ENCODE measurements at places on chromosomes 2 and 18.

- no peaks in the 10 kb centered on the region for H3K36me3 ChIP-seq
- no peaks in the 10 kb centered on the region for H3K27me3 ChIP-seq
- peak overlapping the region; percentile 50 for H3K4me3 ChIP-seq
- no peak for DNase-seq
- H3K4me1 ChIP-seq: peaks cover 10% of the 10 kb centered on the region
These were observed 162.8 kb downstream of the LDLRAD4 start for GRCh38 chr18:13381331-13381730.

DNA sequence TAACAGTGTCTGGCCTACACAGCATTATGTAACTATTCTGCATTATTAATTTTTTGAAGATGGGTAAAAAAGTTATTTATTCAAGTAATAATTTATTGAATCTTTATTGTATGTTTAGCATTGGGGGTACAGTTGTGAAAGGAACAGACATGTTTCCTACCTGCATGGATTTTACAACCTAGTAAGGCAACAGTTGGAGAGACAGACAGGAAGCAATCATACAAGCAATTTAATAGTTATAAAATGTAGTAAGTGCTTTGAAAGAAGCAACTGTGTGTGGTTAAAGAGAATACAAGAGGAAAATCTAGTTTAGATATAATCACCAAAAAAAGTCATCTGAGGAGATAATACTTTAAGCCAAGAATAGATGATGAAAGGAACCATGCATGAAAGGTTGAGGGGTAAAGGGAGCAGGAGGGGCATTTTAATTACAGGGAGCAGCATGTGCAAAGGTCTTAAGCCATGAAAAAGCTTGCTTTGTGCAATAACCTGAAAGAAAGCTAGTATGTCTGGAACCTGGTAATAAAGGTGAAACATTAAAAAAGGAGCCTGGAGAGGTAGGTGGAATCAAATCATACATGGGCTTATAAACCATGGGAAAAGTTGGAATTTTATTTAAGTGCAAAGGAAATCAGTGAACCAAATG is 140.8 kb downstream of the PIK3C3 start:
- H3K36me3 ChIP-seq: no peaks in the 10 kb centered on the region
- H3K4me3 ChIP-seq: no peak overlapping the region
- H3K4me1 ChIP-seq: no peaks in the 10 kb centered on the region
- DNase-seq: no peak
- no peaks in the 10 kb centered on the region for H3K27me3 ChIP-seq

DNA sequence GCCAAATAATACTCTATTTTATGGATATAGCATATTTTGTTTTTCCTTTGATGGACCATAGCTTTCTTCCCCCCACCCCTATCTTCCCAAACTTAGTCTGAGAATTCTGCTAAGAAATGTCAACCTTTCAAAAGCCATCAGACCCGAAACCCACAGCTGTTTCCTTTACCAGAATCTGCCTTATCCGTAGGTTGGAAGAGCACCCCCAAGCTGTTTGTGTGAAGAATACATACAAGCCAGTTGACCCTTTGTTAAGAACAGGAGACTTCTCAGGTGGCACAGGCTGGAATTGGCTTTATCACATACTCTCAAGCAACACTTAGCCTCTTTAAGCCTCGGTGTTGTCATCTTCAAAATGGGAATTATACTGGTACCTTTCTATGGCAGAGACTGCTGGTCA is 135.1 kb downstream of the ACTR3 start:
- peak; percentile 48 for DNase-seq
- no peak overlapping the region for H3K4me3 ChIP-seq
- no peaks in the 10 kb centered on the region for H3K27me3 ChIP-seq
- no peaks in the 10 kb centered on the region for H3K36me3 ChIP-seq
- H3K27ac ChIP-seq: no peak overlapping the region

- H3K27ac ChIP-seq: no peak overlapping the region
- H3K36me3 ChIP-seq: no peaks in the 10 kb centered on the region
- no peak for DNase-seq
- H3K4me3 ChIP-seq: no peak overlapping the region
- H3K27me3 ChIP-seq: peaks cover 16% of the 10 kb centered on the region
These were observed 15.5 kb downstream of the KCNIP3 start for GRCh38 chr2:95312543-95313201.

DNA sequence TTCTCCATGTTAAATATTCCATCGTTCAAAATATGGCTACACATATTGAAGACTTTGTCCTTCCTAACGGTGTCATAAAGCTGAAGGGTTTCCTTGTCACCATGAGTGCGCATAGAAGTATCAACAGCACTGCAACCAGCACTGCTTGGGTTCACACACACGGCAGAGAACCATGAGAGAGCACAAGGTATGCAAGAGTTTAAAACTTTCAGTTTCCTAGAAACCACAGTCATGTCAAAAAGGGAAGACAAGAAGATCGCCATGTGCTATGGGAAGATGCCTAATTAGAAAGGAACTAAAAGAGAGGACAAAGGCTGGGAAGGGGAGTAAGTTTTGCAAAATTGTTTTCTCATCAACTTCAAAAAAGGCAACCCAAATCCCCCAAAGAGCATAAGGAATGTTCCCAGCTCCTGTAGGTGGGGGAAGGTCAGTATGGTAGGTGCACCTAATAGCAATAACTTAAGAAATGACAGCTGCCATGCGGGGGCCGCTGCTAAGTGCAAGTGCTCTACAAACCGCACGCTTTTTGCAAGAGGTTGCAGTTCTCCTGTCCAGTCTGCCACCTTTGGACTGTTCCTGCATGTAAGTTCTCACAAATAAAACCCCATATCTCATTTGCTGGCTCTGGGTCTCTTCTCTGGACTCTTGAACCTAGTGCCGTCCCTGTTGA is 136.8 kb downstream of the TMEM163 start:
- H3K36me3 ChIP-seq: no peaks in the 10 kb centered on the region
- DNase-seq: peak; percentile 43
- H3K4me3 ChIP-seq: no peak overlapping the region
- no peak overlapping the region for H3K27ac ChIP-seq
- no peaks in the 10 kb centered on the region for H3K27me3 ChIP-seq
- H3K4me1 ChIP-seq: peaks cover 7% of the 10 kb centered on the region

GRCh38 chr18:74709452-74709851 is 111.8 kb downstream of the ZNF407 start:
- DNase-seq: no peak
- no peaks in the 10 kb centered on the region for H3K27me3 ChIP-seq
- H3K4me3 ChIP-seq: no peak overlapping the region

DNA sequence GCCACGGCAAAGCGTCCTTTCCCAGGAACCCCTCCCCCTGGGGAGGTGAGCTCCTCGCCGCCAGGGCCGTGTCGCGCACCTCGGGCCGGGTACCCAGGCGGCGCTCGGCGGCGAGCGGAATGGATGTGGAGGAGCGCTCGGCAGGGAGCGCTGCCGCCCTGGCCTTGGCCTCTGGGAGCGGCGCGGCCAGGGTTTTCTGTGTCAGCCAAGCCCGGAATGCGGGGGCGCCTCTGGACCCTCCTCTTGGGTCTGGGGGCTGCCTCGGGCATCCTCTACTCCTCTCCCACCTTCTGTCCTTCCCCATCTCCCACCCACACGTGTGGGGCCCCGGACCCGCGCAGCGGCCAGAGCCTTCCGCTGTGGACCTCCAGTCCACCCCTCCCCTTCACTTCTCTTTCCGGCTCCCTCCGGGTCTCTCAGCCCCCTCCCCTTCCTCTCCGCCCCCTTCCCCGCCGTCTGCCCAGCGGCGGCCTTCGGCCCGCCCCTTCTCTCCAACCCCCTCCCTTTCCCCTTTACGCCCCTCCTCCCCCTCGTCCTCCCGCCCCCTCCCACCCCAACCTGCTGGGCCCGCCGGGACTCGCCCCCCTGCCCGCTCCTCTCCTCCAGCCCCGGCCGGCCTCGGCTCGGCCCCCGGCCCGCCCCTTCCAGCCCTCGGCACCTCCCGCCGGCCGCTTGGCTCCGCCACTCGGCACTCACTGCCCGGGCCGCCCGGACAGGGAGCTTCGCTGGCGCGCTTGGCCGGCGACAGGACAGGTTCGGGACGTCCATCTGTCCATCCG is at the start of gene MERTK:
MERTK (plus strand) TSS at position 684 of the 779 bp plus-strand sequence. CDS start 129 bp downstream, outside the sequence.
- H3K4me3 ChIP-seq: peak within 1 kb of the TSS; percentile 94
- H3K4me1 ChIP-seq: peaks cover 13% of the 10 kb centered on the region
- H3K36me3 ChIP-seq: no peaks in the 10 kb centered on the region
- DNase-seq: peak; percentile 84
- peak within 1 kb of the TSS; percentile 44 for H3K27ac ChIP-seq

DNA sequence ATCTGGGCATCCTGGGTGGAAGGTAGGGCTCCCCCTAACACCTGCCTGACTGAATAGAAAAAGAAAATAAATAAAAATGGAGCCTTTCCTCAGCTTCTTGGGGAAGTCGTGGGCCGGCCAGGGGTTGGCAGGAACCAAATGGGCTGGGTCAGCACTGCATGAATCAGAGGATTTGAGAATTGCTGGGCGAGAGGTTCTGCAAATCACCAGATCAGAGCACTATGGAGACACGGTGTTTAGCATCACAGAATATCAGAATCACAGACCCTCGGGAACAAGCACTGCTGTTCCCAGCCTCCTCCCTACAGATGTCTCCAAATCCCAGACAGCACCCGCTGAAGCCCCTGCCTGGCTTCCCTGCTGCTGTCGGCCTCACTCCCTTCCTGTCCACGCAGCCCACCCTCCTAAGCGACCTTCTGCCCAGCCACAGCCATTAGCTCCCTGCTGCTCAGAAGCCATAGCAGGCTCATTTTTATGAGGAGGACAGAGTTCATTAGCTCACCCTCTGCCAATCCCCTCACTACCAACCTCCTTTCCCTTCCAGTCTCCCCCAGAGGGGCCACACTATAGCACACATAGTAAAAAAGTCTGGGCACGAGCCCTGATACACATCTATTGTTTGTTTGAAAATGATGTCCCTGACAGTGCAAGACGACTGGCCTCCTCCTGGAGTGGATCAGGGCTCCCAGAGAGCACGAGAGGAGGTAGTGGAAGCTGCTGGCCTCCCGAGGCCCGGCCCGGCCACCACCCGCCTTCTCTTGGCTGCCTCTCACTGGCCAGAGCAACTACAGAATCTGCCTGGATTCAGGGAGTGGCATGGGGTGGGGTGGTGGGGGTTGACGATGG is 64.6 kb upstream of the TAF1B start:
- peaks cover 8% of the 10 kb centered on the region for H3K4me1 ChIP-seq
- DNase-seq: no peak
- H3K4me3 ChIP-seq: no peak overlapping the region
- no peak overlapping the region for H3K27ac ChIP-seq
- H3K36me3 ChIP-seq: no peaks in the 10 kb centered on the region
- H3K27me3 ChIP-seq: peaks cover 13% of the 10 kb centered on the region

GRCh38 chr2:36376319-36376765 is 20.8 kb downstream of the CRIM1 start:
- no peak for DNase-seq
- H3K36me3 ChIP-seq: no peaks in the 10 kb centered on the region
- H3K4me3 ChIP-seq: no peak overlapping the region

- peaks cover 2% of the 10 kb centered on the region for H3K36me3 ChIP-seq
- no peaks in the 10 kb centered on the region for H3K27me3 ChIP-seq
- no peak overlapping the region for H3K4me3 ChIP-seq
- no peak overlapping the region for H3K27ac ChIP-seq
These were observed 35.4 kb downstream of the TMX3 start for GRCh38 chr18:68679528-68679927.

- no peaks in the 10 kb centered on the region for H3K36me3 ChIP-seq
- H3K27ac ChIP-seq: no peak overlapping the region
- 0 out of 2 replicates have a peak, but pooled peaks cover 3% of the 10 kb centered on the region for H3K4me1 ChIP-seq
- no peaks in the 10 kb centered on the region for H3K27me3 ChIP-seq
- no peak overlapping the region for H3K4me3 ChIP-seq
- DNase-seq: no peak
These were observed 53.0 kb upstream of the ROCK1 start for GRCh38 chr18:21164548-21165095.

DNA sequence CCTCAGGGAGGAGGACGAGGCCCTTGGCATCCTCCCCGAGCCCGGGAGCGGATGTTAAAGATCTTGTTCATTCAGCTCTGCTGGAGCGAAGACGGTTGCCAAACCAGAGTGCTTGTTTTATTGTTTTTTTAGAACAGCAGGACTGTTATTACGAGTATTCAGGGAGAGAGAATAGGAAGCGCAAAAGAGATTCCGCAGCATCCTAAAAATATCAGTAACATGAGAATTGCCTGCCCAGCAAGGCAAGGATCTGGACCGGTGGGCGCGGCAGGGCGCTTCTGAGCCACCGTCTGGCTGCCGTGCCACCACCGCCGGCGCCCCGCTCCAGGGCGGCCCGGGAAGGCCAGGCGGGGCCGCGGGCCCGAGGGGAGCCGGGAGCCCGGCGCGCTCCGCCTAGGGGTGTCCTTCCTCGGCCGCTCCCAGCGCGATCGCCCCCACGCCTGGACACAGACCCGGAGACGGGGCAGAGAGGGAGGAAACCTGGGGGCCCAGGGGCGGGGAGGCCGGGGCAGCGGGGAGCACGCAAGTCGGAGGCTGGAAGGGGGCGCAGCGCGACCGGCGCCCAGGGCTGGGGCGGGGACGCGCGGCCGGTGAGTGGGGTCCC is 843 bp downstream of the CYS1 start:
- H3K4me3 ChIP-seq: no peak overlapping the region
- DNase-seq: no peak
- H3K27ac ChIP-seq: no peak overlapping the region
- H3K4me1 ChIP-seq: no peaks in the 10 kb centered on the region
- peaks cover 51% of the 10 kb centered on the region for H3K27me3 ChIP-seq
- no peaks in the 10 kb centered on the region for H3K36me3 ChIP-seq

DNA sequence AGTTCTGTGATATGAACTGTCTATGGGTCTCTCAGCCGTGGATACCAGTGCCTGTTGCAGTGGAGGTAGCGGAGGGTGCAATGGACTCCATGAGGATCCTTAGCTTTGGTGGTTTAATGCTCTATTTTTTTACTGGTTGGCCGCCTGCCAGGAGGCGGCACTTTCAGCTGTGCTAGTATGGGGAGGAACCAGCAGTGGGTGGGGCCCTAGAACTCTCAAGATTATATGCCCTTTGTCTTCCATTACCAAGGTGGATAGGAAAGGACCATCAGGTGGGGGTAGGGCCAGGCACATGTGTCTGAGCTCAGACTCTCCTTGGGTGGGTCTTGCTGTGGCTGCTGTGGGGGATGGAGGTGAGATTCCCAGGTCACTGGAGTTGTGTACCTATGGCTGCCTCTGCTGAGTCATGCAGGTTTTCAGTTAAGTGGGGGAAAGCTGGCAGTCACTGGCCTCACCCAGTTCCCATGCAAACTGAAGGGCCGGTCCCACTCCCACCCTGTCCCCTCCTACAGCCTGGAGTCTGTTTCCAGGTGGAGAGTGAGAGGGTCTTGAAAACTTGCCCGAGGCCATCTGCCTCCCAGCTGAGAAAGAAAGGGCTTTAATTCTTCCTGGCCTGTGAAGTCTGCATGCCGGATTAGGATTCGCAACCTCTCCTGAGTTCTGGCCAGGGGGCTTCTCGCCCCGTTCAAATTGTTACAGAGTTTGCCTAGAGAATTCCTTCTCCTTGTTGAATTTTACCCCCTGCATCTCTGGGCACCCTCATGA is 14.5 kb downstream of the KCNS3 start:
- no peak overlapping the region for H3K4me3 ChIP-seq
- H3K4me1 ChIP-seq: no peaks in the 10 kb centered on the region
- no peaks in the 10 kb centered on the region for H3K36me3 ChIP-seq
- no peaks in the 10 kb centered on the region for H3K27me3 ChIP-seq
- no peak overlapping the region for H3K27ac ChIP-seq

- H3K27me3 ChIP-seq: no peaks in the 10 kb centered on the region
- no peak overlapping the region for H3K4me3 ChIP-seq
- no peak overlapping the region for H3K27ac ChIP-seq
These were observed 5.5 kb downstream of the SALL3 start for GRCh38 chr18:78984941-78985784.

GRCh38 chr2:69518841-69519240 is 81.6 kb upstream of the NFU1 start:
- no peak overlapping the region for H3K4me3 ChIP-seq
- H3K27me3 ChIP-seq: no peaks in the 10 kb centered on the region
- DNase-seq: no peak
- no peak overlapping the region for H3K27ac ChIP-seq
- no peaks in the 10 kb centered on the region for H3K36me3 ChIP-seq
